Melanocyte of skin (primary cell): ENCODE measurements at places on chromosomes 4 and X. TPM values are rescaled to one million over a fixed set of nuclear protein-coding genes. Genes with fewer than 3 reads are reported as not detected.

The POU3F4 gene
- total RNA-seq = not detected in 2 replicates

The LEF1 gene
- total RNA-seq = 46.1 and 163 TPM in 2 replicates

The FOXP3 gene
- 0.34 TPM in 1 of 2 replicates, not detected in the other for total RNA-seq

The TACR3 gene
- not detected in 2 replicates for total RNA-seq

The TLR2 gene
- under 0.01 and 1.4 TPM in 2 replicates for total RNA-seq
